ENCODE measurements at places on chromosomes 2 and 18.

- no peak for DNase-seq
Measured at GRCh38 chr2:135030826-135031225, 16.4 kb downstream of the MAP3K19 start.

- no peak for DNase-seq
Measured at GRCh38 chr2:177314194-177314593, 49.7 kb upstream of the NFE2L2 start.

GRCh38 chr2:59737299-59737698 is 816.2 kb downstream of the BCL11A start:
- no peak for DNase-seq

GRCh38 chr2:238350150-238350897 is 30.0 kb downstream of the TRAF3IP1 start:
- no peak for DNase-seq

DNA sequence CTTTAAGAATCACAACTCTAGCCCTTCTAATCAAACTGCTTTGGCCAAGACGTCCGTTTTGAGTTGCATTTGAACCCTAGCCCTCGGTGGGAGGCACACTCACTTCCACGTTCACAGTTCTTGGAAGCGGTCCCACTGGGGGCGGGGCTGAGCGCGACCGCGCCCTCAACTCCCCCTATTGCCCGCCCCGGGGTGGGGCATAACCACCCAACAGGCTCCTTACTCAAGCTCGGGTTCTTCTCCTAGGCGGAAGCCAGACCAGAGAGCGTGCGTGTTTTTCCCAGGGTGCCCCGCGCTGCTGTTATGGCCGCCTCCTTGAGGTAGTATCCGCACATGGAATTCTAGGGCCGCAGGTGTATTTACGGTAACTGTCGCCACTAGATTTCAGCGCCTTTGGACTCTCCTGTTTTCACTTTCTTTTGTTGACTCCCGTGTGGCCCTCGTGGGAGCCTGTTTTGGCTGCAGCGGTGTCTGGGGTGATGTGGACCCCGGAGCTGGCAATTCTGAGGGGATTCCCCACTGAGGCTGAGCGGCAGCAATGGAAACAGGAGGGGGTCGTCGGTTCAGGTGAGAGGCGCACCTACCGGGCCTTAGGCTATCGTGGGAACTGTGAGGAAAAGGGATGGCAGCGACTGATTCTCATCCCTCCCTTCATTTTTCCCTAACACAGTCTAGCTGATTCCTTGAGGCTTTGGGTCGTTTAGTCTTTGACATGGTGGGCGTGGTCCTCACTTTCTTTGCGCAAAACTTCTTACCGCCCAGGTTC is at the start of gene TTC27:
Gene TTC27 (plus strand): TSS at position 237 of the 766 bp plus-strand sequence. CDS start 243 bp downstream, at position 480.
- peak; percentile 98 for DNase-seq

DNA sequence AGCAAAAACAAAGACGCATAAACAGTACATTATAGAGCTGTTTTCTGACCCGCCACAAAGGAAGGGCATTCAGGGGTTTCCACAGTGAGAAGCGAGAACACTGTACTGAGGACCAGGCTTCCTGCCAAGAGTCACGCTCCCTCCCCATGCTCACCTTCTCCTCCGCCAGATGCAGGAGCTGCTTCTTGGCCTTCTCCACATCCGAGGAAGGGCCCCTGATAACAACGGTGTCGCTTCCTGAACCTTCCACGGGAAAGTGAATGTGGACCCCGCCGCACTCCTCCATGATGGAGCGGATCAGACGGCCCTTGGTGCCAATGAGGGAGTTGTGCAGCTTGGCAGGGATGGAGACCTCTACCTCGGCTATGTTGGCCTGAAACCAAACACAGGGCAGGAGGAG is 53.8 kb downstream of the ANO7 start:
- DNase-seq, result no peak

GRCh38 chr2:238642973-238643372 is 204.9 kb upstream of the TWIST2 start:
- DNase-seq, result no peak

- DNase-seq, result no peak
Measured at GRCh38 chr2:217842017-217842416, 160.8 kb downstream of the TNS1 start.

DNA sequence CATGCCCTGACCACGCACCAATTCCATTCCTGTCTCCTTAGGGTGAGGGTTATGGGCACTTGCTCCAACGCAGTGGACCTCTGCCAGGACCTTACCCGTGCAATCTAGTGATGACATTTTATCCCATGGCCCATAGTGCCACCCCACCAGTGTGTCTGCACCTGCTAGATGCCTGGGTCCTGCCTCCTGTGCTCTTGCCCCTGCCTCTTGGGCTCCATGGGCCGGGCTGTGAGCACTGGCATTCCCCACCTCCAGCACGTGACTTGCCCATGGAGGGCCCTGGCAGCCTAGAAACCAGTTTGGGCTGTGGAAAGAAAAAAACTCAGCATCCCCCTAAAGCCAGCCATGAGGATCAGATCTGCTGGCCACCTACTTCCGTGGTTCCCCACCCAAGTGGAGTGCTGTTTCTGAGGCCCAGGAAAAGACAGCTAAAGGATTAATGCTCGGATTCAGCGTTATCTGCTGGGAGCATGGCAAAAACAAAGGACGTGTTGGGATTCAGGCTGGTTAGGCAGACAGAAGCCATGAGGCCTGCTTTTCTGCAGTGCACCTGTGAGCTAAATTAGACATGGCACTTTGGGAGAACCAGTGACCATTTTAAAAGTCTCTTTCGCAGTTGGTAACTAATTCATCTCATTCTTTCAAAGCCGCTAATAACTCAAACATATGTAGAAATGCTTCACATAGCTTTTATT is 129.2 kb downstream of the ALPK2 start:
- no peak for DNase-seq

GRCh38 chr2:206198677-206199076 is 39.0 kb downstream of the EEF1B2 start:
- DNase-seq, result no peak

- DNase-seq, result no peak
Measured at GRCh38 chr18:47528343-47528742, 276.9 kb upstream of the SKOR2 start.

DNA sequence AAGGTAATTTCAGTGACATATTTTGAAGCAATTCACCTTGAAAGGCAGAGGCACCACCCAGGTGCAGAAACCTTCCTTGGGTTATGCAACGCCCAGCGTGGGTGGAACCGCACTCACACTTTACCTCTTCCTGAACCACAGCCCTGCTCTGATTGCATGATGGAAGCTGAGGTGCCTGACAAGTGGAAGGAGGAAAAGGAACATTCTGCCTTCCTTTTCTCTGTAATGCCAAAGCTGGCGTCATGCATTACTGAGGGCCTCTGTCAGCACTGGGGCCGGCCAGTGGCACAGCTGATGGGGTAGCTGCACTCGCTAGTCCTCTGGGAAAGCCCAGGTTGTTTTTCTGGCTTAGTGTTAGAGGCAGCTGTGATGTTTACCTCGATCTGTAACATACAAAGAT is 266.5 kb downstream of the NEDD4L start:
- peak; percentile 68 for DNase-seq

DNA sequence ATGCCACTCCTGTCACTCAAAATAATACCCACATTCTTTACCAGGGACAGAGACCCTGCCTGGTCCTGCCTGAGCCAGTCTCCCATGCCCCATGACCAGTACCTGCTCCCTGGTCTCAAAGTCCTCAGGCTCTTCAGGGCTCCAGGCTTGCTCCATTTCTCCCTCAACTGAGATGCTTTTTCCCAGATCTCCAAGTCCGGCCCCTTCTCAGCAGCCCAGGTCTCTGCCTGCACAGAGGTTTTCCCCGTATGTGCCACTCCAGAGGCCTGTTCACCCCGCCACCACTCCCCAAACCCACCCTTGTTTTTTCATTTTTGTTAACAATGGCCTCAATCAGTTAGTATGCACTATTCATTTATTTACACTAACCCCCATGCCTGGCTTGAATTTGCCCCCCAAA is 499.5 kb upstream of the MYT1L start:
- no peak for DNase-seq

DNA sequence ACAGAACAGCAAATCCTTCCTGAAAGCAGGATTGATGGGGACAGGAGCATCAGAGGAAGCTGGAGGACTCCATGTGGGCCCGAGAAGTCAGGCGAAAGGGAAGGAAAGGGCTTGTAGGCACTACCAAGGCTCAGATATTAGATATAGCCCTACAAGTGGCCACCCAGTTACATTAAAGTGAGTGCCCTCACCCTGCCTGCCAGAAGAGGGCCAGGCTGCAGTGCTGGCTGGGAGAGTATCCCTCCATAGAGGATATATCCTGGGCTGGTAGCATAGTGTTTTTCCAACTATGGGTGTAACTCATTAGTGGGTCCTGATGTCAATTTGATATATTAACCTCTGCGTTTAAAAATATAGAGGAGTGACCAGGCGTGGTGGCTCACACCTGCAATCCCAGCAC is 285.2 kb downstream of the MYCN start:
- no peak for DNase-seq

DNA sequence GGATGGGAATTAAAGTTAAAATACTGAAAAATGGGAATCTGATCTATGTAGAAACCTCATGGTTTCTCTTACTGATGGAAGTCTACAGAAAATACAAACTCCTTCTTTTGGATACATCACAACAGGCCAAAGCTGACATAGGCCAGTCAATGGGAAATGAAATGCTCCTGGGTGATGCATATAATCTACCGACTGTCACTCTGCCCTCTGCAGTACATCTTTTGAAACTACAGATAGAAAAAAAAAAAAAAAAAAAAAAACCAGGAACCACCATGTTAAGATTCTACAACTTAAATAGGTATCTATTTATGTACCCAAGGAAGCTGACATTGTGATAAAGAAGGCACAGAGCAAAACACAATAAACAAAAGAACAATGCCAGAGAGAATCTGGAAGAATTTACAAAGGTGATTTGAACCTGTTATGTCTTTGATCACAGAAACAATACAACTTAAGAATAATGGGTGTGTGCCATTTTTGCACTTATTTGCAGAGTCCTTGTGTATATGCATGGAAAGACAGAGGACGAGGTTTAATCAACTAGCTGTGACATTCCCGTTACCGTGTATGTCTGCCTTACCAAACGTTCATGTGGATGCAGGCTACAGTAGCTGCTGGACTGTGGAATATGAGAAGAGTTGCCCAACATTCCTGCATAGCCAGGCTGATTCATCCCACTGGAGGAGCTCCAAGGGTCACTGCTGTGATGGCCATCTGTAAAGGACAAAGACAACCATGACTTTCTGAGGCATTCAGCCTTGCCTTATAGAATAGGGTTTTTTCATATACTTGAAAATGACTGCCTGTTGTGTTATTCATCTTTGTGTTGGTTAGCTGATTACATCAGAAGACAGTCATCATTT is 312.7 kb downstream of the TCF4 start:
- peak; percentile 95 for DNase-seq

DNA sequence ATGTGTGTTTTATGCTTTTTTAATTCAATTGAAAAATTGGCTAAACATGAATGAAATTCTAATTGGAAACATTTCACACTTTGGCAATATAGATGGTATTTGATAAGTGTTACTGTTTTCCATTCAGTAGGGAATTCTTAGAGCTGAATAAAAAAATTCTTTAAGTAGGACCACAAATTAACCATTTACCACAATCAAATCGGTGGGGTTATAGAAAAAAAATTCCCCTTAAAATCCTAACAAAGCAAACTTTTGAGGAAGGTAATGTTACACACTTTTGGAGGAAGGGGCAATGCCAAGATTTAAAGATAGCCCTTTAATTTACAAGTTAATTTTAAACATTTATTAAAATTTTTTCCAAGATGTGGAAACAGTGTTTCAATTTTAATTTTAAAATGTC is 279.0 kb upstream of the FIGN start:
- no peak for DNase-seq

DNA sequence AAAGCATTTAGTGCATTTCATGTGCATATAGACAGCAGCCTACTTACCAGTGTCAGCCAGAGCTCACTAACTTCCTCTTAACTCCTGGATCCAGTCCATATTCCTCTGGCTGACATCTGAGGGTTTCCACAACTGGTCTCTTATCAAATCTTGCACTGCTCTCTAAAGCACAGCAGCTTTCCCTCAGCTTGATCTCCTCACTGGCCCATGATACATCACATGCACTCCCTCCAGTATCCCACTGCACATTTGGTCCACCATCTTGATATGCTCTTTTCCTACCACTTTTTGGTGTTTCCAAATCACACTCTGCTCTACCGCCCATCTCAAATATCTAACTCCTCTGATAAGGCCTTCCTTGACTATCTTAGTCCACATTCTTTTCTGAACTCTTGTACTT is 105.0 kb upstream of the ZFP36L2 start:
- no peak for DNase-seq

DNA sequence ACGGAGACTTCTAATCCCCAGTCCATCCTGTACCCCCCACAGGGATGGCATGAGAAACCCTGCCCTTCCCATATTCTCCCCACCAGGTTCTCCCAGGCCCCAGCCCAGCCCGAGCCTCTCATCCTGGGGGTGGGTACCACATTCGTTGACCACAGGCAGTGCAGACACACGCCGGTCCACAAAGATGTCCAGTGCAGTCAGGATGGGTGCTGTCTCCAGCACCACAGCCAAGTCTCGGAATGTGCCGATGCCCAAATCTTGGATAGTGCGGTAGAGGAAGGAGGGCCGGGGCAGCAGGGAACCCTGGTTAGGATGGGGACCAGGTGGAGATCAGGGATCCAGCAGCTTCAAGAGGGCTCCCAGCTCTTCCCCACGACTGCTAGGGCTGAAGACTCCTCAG is 4.8 kb downstream of the PRKAG3 start:
- no peak for DNase-seq

DNA sequence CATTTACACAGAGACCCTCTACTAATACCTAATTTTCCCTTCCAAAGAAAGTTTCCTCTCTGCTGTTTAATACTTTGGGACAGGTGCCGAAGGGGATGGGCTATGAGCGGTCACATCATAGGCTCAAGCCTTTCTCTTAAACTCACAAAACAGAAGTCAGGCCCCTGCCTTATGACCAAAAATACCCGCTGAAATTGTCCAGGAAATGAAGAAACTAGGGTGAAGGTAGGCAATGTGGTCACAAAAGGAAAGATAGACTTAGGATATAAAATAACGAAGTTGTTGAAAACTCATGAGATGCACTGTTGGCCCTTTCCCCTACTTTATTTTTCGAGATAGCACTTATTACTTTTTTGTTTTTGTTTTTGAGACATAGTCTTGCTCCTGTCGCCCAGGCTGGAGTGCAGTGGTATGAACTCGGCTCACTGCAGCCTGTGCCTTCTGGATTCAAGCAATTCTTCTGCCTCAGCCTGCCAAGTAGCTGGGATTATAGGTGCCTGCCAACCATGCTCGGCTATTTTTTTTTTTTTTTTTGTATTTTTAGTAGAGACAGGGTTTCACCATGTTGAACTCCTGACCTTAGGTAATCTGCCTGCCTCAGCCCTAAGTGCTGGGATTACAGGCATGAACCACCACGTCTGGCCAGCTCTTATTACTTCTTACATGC is 16.3 kb downstream of the SLC8A1 start:
- DNase-seq, result peak; percentile 78

DNA sequence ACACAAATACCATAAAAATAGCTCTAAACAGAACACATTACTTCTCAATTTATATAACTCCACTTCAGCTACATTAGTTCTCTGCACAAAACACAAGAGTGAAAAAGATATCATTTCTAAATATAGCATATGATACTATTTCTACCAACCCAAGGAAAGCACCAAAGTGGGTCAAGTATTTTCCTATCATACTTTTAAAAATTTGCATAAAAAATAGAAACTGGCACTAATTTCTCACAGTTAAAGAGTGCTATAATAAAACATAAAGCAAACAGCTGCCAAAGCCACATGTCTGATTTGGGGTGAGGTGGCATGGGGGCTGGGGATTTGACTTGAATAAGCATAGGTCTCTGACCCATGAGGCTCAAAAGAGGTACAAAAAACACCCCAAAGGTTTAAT is 61.5 kb downstream of the BARD1 start:
- no peak for DNase-seq
